ENCODE measurements at places on chromosomes 2 and 18. TPM values are rescaled to one million over a fixed set of nuclear protein-coding genes. Genes with fewer than 3 reads are reported as not detected.

DNA sequence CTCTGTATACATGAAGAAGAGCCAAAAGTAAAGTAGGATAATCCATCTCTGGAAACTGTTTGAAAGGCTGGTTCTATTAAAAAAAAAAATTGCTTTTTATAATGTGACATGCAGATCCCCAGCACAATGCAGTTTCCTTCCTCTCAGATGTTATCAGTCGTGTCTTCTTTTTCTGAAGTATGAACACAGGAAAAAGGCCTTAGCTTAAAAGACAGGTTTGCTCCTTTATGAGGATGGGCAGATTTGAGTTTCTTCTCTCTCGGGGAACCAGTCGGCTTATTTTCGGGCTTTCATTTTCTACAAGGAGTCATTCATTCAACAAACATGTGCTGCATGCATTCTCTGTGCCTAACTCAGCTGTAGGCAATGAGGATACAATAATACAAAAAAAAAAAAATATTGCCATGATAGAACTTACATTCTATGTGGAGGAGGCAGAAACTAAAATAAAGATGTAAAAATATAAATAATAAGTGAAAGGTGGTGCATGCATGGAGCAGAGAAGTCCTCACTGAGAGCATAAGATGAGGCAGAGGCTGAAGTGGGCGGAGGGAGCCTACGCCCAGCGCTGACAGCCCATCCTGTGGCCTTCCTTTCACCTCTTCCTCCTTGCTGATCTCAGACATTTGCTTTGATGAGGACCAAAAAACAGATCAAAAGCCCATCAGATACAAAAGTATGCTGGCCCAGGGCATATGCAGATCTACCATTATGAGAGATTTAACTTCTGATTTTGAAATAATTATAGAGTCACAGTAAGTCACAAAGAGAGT, at the start of gene CD226:
Gene CD226 (minus strand): TSS at position 513 of the 773 bp plus-strand sequence. CDS start 467 bp downstream, at position 46.
- DNase-seq: no peak

GRCh38 chr2:9356261-9356660, 67.1 kb downstream of the ITGB1BP1 start:
- no peak for DNase-seq

DNA sequence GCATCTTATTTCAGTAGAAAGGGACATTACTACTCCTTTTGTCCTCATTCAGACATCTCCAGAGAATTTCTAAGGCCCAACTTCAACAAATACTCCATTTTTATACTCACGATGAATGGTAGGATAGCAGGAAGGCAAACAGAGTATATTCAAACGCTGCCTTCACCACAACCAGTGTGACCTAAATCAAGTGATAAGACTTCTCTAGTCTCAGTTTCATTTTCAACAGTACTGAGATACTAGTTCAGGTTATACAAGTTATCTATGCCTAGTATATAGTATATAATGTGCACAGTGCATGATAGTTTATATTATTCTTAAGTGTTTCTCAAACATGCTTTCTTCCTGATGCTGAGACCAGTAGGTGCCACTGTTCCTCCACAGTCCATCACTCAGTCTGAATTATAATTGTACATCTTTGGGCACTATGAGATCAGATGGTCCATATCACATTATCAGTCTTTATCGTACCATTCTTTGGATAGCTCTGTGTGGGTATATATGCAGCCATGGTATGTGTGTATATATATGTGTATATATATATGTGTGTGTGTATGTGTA, 66.3 kb upstream of the RPE start:
- DNase-seq: peak; percentile 1

DNA sequence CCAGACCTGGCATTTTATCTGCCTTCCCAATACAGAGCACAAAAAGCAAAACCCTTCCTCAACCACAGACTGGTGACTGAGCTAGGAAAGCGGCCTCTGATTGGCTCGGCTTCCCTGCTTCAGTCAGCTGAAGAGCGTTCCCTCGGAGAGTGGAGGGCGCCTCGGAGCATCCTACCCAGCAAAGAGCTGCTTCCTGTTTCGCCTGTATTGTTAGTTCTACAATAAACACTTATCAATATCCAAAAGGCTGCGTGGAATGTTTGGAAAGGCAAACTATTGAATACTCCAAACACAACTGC, 125.0 kb downstream of the CACNB4 start:
- DNase-seq: no peak

DNA sequence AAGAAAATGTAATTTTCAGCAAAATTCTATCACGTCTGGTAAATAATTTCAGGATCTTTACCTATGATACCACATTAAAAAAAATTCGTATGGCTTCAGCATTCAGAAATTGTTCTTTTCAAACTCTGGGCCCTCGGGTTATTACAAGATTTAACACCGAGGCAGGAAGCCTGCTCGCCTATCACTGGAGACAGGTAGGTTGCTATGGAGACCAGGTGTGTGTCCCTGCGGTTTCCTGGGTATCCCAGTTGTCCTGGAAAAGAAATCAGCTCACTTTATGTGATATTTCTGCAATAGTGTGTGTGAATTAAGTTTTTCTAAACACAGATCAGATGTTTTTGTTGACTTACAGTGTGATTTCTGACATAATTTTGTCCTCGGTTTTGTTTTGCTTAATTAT, 14.2 kb downstream of the HPCAL1 start:
- DNase-seq: no peak

GRCh38 chr2:100742277-100743254, 77.4 kb upstream of the NPAS2 start:
- no peak for DNase-seq

DNA sequence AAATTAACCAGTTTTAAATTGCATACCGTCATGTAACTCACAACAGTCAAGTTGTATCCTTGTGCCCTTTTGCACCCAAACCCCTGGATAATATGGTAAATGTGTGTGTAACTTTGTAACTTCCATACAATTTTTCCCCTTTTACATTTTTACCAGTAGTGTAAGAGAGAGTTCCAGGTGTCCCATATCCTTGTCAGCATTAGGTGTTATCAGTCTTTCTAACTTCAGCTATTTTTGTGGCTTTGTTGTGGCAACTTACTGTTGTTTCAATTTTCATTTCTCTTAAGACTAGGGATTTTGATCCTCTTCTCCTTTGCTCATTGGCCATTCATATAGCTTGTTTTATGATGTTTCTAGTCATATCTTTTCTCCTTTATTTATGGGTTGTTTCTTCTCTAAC, 94.6 kb downstream of the LCLAT1 start:
- DNase-seq: no peak

GRCh38 chr18:67788310-67789164, 272.0 kb upstream of the DSEL start:
- DNase-seq: no peak

- no peak for DNase-seq
Measured at GRCh38 chr18:64994370-64994769, 756.4 kb upstream of the CDH7 start.

DNA sequence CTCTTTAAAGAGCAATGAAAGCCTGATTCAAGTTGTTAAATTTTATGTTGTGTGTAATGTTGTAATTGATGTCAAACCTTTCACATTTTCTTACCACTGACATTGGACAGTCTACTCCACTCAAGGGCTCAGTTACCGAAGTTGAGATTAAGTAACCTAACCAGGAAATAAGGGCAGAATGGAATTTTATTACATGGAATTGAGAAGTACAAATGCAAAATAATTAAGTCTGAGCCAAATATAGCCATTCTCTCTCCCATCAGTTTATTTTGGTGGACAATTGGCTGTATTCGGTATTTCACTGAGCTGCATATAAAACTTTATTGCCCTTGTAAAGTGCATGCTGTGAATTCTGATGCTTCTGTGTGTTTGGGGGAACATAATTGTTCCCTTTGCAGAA, 231.5 kb downstream of the TTC32 start:
- DNase-seq: no peak

GRCh38 chr2:114261366-114261765, 181.1 kb upstream of the DPP10 start:
- DNase-seq: no peak

DNA sequence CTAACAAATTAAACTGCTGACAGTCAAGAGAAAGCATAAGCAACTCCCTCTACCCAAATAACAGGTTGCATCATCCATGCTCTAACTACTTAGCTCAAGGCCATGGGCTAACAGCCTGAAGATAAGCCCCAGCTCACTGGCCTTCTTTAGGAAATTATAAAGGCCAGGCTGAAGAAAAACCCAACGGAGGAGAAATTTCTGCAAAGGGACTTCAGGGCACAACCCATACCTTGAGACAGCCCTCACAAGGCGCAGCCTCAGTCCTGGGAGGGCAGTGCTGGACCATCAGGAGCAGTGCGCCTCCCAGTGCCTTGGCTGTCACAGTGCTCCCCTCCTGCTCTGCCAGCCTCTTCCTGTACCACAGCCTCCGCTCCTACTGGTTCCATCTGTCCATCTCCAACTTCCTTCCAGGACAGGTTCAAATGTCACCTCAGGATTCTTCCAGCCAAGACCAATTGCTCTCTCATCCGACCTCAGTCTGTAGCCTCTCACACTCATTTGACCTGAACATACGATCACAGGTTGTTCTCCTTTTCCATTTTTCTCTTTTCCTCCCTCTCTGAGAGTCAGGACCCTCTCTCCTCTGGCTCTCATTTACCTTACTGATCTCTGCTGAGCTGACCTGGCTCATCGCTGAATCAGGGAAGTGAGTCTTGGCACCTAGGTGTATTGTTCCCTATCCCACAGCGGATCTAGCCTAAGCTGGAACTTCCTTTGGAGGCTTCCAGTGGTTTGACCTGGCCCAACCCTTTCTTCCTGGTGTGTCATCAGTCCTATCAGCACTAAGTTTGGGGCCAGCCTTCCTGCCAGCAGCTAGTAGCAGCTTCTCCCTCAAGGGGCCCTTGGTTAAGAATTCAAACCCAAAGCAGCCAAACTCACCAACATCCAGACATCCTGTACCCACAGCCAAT, 1.9 kb downstream of the MCFD2 start:
- DNase-seq: no peak

DNA sequence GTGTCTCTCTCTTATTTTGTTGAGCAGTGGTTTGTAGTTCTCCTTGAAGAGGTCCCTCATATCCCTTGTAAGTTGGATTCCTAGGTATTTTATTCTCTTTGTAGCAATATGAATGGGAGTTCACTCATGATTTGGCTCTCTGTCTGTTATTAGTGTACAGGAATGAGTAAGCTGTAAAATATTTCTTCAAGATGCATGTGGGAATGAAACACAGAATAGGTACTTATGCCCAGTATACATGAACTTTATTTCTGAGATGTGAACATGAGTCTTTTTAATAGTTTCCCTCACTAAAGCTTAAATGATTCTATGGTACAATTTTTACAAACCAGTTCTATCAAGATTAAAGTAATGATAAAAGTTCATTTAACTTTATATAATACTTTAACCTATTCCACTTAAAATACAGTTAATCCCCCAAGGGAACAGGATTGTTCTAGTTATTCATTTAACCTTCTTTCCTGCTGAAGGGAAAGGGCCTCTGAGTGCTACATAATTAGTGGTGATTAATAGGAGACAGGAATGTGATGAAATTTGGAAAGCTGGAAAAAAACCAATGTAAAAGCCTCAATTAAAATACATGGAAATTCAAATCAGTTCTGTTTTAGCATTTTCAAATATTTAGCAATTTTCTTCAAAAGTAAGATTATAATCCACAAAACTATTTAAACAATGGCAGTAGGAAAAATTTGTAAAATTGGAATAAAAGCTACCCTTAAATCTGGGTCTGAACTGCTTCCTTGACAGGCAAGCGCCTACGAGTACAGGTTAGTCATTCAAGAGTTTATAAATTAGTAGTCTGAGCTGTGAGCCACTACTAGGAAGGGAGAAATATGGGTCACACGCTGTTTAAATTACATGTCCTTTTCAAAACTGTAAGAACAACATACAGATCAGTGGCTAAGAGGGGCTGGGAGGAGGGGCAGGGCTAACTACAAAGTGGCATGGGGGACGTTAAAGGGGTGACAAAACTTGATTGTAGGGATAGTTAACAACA, 28.9 kb downstream of the SPIRE1 start:
- no peak for DNase-seq

DNA sequence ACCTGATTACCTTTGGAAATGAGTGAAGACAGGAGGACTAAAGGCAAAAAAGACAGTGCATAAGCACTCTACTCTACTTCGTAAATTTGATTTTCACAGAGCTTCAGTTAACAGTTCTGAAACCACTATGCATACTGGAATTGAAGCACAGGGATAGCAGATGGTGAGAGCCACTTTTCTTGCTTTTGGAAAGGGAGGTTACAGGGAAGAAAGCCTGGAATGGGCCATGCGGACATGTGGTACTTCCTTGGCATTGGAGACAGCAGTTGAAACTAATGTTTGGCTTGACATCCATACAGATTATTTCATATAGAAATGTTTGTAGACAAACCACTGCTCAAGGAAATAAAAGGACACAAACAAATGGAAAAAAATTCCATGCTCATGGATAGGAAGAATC, 585.6 kb upstream of the RAB6C start:
- DNase-seq: no peak

GRCh38 chr2:159129824-159130223, 156.7 kb downstream of the WDSUB1 start:
- no peak for DNase-seq

DNA sequence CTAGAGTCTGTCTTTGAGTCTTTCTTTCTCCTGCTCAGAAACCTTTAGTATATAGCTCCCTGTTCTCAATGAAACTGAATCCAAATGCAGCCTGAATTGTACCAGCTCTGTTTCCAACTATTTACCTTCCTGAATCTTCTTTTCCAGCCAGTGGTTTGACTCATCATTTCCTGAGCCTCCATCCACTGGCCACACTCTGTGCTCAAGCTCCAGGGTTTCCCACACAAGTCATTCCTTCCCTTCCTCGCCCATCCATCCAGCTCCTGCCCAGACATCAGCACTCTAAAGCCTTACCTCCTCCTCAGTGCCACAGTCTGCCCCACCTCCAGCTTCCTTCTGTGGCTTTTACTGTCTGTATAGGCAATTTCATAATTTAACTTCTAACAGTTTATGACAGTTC, 233.6 kb upstream of the RASGRP3 start:
- no peak for DNase-seq

GRCh38 chr2:64363848-64364247, 90.1 kb upstream of the LGALSL start:
- peak; percentile 65 for DNase-seq

- no peak for DNase-seq
Measured at GRCh38 chr2:105732101-105732500, 12.6 kb upstream of the NCK2 start.

DNA sequence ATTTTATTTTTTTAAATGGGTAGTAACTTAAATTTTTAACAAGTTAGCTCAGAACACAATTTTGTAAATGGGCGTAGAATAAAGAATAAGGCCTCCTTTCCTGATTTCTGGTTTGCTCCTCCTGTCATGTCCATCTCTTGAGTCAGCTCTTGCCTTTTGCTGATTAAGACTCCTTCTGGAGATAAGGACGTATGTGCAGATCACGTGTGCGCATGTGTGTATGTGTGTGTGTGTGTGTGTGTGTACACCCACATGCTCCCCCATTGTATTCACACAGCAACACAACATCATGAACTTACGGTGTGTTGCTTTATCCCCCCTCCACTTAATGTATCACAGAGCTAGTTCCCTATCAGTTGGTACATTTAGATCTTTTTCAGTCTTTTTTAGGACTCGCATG, 182.9 kb downstream of the PRKCE start:
- peak; percentile 23 for DNase-seq

Gene CNDP1
- not detected for total RNA-seq

Gene IL1R2
- total RNA-seq: not detected

Gene RPIA
- total RNA-seq: 58.5 TPM

Gene GCKR
- not detected for total RNA-seq

Gene NGEF
- total RNA-seq: not detected

Gene ANO7
- 0.46 TPM for total RNA-seq

Gene SPATA3
- total RNA-seq: not detected
